ENCODE measurements at places on chromosomes 7 and 10.
A peak's percentile ranks its signal among the peaks of the same experiment; 100 is the strongest.

- no peak for DNase-seq
These were observed 107.2 kb downstream of the VPS41 start for GRCh38 chr7:38801786-38802185.

GRCh38 chr10:93573051-93573909, 6.8 kb downstream of the FFAR4 start:
- DNase-seq = no peak

DNA sequence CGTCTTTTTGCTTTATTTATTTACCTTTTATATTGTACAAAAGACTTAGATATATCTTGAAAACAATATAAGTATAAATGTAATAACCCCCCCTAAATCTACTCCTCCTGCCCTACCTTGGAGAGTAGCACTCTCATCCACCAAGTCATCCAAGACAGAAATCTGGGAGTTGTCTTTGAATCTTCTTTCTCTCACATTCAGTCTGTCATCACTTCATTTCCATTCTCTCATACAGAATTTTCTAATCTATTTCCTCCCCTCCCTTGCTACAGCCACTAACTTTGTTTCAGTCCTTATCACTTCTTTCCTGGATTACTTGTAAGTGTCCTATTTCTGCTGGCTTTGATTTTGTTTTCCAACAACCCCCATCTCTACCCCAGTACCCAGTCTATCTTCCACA, 170.6 kb downstream of the SEMA3D start:
- no peak for DNase-seq

GRCh38 chr10:10014846-10015245, 1002.8 kb upstream of the CELF2 start:
- DNase-seq = no peak

DNA sequence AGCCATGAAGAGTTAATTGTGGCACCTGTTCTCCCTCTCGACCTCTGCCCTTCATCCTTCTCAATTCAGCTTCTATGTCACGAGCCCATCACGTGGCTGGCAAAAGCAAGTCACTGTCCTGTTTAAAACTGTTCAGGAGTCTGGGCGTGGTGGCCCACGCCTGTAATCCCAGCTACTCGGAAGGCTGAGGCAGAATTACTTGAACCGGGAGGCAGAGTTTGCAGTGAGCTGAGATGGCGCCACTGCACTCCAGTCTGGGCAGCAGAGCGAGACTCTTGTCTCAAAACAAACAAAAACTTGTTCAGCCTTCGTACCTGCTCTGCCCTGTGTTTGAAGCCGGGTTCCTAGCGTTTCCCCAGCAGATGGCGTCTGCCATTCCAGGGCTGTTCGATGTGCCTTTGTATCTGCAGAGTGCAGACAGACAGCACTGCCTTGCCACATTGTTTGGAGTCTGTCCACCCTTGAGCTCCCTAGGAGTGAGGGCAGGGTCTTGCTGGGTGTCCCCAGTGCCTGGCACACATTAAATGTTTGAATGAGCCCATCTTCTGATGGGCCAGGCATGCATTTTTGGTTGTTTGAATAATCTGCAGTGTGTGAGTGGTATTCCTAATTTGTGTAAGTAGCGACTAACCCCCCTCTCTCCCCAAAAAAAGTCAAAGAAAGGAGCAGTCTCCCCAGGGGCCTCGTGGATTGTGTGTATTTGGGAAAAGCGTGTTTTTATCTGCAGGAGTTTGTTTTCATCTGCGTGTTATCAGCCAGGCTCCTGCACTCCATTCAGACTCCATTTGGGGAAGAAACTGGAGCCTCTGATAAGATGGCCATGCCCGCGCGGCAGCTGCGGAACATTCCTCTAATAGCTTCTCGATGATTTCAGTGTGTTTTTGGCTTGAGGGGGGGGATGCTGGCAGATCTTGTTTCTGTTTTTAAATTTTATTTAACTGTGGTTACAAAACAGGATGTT, 61.2 kb downstream of the DNAJB6 start:
- no peak for DNase-seq

DNA sequence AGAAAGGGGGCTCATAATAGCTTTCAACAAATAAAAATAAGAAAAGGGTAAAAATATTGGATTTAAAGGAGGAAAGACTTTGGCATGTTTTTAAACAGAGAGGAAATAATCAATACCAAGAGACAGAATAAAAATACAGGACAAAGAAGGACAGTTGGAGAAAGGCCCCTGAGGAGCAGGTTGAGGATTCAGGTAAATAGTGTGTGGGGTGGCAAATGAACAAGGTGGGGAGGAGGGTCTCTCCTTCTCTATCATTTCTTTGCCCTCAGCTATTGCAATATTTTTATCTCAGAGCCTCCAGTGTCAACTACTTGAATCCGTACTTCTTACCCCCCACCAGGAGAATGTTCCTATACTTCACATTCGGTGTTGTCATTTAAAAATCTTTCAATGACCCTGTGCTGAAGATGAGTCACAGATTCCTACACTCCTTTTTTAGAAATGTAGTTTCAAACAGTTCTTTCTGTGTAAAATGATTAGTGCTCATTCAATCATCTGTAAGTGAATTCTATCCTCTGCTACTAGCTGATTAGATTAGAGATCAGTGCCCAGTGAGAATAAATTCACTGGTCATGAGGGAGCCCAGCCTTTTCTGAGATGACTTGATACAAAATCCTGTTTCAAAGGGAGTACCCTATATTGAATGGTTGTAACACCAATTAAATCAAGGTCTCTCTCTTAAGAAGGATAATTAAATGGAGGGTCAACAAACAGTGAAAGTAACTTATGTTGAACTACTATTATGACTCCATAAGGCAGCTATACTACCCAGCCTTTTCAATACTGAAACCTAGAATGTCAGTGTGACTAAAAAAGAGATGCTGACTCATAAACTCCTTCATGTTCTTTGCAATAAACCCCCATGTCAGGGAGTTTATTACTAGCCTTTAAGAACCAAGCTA, 50.4 kb upstream of the WNT16 start:
- DNase-seq = no peak

DNA sequence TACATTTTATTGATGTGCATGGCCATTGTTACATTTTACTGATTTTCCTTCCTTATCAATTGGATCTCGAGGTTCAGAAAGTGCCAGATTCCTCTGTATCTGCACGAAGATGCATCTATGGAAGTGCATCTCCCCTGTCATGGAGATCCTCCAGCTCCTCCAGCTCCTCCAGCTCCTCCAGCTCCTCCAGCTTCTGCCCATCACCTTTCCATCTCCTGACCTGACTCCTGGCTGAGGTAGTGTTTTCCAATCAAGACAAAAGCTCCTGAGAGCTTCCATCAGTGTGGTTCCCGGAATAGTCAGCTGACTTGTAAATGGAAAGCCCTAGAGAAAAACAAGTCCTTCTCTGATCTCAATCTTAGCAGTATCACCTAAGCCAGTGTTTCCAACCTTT, 90.8 kb upstream of the KLF6 start:
- DNase-seq = no peak

DNA sequence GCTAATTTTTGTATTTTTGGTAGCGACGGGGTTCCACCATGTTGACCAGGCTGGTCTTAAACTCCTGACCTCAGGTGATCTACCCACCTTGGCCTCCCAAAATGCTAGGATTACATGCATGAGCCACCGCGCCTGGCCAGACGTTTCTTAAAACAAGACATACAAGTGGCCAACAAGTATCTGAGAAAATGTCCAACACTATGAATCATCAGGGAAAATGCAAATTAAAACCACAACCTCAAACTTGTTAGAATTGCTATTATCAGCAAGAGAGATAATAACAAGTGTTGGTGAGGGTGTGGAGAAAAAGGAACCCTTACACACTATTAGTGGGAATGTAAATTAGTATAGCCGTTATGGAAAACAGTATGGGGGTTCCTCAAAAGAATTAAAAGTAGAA, 148.6 kb downstream of the SUGCT start:
- no peak for DNase-seq

DNA sequence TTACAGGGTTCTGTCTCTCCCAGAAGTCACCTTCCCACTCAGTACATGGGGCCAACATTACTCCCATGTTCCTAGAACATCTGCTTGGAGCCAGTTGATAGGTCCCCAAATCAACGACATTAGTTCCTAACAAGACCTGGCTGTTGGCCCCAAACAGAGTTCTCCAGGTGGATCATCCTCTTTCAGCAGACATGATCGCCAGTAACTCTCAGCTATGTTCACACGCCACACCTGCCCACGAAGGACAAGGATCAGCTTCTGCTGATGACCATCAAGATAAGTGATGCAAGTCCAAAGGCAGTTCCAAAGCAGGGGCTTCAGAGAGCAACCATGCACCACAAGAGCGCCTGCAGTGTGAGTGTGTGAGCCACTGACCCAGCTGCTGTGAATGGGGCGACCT, 11.0 kb downstream of the ZNF777 start:
- no peak for DNase-seq

GRCh38 chr7:156827587-156828203, 65.3 kb downstream of the LMBR1 start:
- DNase-seq = no peak

DNA sequence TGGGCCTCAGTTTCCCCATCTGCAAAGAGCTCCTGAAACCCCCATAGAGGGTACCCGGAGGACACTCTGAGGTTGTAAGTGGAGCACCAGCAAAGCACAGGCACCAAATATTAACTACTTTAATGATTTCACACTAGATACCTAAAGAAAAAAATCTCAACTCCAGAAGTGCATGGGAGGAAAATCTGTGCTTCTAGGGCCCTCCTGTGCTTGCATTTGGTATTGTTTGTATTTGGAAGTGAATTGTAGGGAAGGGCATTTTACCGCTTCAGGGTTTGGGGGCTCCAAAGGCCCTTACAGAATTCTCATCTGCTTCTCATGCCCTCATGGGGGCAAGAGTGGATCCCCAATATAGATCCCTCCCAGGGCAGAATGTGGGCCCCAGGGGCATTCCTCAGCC, 22.4 kb upstream of the DRGX start:
- DNase-seq = no peak

- no peak for DNase-seq
These were observed 91.6 kb upstream of the KMT2E start for GRCh38 chr7:104922182-104923009.

DNA sequence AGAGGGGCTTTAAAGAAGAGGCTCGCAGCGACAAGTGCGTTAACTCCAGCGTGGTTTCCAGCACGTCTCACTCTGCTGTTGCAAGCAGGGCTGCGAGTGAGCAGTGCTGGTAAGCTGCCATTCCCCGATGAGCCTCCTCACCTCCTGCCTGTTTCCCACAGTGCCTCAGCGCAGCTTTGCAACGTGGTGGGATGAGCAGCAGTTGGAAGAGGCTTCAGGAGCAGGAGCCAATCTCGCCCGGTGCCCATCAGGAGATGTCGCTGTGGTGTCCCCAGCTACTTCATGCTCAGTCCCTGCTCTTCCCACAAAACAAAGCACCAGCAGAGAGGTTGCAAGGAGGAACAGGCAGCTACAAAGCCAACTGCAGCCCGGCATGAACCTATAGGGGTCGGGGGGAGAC, 2.4 kb upstream of the ADARB2 start:
- DNase-seq = no peak

- no peak for DNase-seq
These were observed 72.2 kb upstream of the PDK4 start for GRCh38 chr7:95668504-95669018.

- DNase-seq = no peak
These were observed 15.7 kb upstream of the MACC1 start for GRCh38 chr7:20232848-20233247.

- no peak for DNase-seq
These were observed 253.1 kb downstream of the PTEN start for GRCh38 chr10:88116481-88116880.

DNA sequence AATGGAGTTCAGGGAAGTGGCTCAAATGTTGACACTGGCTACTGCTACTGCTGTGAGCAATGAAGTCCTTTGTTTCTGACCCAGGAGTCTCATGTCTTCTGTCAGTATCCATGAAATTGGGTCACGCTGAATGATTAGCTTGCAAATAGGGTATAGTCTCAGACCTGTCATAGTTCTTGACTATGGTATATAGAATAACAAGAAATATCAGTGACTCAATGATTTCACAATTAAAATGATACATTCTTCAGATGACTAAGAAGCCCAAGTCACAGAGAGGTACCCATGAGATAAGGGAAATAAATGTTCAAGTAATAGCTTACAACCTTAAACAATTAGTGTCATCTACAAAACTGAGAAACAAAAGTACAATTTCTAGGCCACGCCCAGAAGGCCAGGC, 89.3 kb downstream of the LYZL2 start:
- no peak for DNase-seq

GRCh38 chr10:32949221-32949678, 8.8 kb downstream of the ITGB1 start:
- DNase-seq = no peak

DNA sequence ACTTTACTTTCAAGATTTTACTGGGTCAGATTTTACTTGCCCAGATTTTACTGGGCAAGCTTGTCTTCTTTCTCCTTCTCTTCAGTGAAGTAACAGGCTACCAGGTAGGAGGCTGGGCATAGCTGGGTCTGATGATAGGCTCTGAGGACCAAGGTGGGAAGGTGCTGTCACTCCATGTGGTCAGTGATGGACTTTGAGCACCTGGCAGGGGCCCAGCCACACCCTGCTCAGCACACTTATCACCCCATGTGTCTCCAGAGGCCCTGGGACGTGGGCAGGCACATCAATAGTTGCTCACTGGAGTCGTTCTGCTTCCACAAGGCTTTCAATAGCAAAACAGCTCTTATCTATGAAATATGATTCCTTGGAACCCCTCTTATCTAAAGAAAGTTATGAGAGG, 70.5 kb upstream of the GPR26 start:
- DNase-seq = no peak

GRCh38 chr7:68180761-68181160, 1184.1 kb downstream of the TYW1 start:
- no peak for DNase-seq

DNA sequence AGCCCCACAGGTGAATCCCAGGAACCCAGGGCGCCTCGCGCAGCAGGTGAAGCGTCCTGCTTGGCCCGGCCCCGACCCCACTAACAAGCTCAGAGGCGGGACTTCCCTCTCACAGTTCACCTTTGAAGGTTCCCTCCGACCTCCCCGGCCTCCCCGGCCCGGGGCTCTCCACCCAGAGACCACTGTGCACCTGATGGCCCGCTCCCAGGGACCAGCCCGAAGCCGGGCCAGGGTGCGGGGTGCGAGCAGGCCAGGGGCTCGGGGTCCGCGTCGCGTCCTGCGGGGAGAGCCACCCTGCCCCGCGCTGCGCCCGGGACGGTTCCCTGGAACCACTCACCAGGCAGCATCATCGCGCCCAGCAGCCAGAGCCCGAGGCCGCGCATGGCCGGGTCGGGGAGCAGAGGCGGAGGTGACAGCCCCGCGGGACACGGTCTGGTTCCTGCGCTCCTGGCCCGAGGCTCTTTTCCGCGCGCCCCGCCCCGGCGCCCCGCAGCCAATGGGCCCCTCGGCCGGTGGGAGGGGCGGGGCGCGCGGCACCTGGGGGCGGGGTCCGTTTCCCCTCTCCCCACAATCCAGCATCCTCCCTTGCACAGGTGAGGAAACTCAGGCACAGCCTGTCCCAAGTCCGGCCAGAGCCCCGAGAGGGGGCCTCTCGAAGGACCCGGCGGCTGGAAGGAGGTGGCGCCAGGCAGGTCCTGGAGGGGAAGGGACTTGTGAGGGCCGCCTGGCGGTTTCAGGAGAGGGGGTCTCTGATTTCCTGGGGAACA, at the start of gene ADAM8:
Gene ADAM8, minus strand, starts transcription at position 434 of the 767 bp plus-strand sequence. Its CDS starts 51 bp downstream, at position 383.
- peak; percentile 62 for DNase-seq

Measured in CD8-positive, alpha-beta memory T cell (primary cell).